Stimulated activated CD8-positive, alpha-beta memory T cell treated with anti-CD3 and anti-CD28 coated beads, Interleukin-7, amount 100 ng/mL, for 48 hours (primary cell): ENCODE measurements at places on chromosomes 13 and 19.

DNA sequence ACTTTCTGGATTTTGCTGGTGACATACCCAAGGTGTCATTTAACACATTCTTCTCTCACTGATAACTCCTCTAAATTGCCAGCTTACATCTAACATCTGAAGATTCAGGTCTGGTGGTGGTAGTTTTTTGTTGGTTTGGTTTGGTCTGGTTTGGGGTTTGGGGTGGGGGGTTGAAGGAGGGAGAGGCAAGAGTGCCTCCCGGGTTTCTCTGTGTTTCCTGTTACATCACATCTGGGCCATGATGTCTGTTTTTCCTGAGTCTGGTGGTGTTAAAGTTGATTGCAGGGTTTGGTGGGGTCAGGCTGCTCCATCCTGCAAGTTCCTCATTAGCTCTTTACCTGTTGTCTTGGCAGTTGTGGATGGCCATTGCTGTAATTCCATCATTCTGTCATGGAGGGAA, 155.8 kb upstream of the UBL3 start:
- DNase-seq, result no peak

GRCh38 chr13:75175575-75175974, 306.4 kb downstream of the TBC1D4 start:
- DNase-seq, result no peak

DNA sequence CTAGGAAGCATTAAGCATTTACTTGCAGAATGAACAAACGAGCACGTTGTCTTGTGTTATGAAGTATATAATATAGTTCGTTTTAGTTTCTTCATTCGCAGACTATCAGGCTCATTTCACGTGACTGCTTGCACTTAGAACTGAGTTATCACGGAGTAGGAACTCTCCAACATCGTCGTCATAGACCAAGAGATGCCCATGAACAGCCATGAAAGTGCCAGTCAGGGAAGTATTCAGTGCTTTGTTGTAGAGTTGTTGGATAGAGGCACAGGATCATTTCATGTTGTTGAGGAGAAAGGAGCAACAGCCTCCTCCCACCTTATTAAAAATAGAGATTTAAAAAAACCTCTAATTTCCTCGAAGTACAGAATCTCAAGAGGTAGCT, 977 bp upstream of the IL17D start:
- no peak for DNase-seq

- DNase-seq, result no peak
Measured at GRCh38 chr13:23833733-23834611, 55.2 kb downstream of the MIPEP start.
